ENCODE measurements at places on chromosomes 12 and 14.

GRCh38 chr14:26974965-26975364 lies 377.1 kb upstream of the NOVA1 start:
- DNase-seq, result no peak

GRCh38 chr12:56324206-56324605 lies 8.4 kb upstream of the CNPY2 start:
- no peak for DNase-seq

DNA sequence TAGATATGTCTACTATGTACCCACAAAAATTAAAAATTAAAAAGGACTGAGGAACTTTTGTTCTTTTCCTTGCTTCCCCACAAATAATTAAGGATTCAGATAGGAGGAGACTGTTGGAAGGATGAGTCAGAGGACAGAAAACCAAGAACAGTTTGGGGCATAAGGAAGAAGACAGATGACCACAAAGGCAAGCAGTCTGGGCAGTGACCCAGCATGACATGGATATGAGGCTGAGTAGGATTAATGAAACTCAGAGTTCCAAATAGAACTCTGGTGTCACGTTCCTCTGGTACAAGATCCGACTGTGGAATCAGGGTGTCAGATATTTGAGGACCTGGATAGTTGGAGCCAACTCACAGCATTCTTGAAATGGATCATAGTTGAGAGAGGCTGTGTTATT lies 89.3 kb upstream of the SLC38A4 start:
- DNase-seq, result peak; percentile 63

DNA sequence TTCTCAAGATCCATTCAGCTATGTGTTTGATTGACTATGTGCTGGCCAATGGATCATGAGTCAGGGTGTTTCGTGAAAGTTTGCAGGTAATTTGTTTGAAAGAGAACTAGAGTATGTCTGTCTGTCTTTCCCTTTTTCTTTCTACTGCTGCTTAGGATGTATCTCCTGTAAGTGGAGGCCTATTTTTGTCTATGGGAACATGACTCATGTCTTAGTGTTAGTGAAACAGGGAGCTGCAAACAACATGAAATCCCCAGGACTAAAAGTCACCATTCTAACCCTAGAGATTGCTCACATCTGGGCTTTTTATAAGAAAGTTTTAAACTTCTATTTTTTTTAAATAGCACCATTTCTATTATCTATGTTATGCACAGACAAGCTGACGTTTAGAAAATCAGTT lies 333.0 kb downstream of the CCER1 start:
- DNase-seq, result peak; percentile 20

- no peak for DNase-seq
Measured at GRCh38 chr14:32134448-32135097, 57.5 kb downstream of the ARHGAP5 start.

DNA sequence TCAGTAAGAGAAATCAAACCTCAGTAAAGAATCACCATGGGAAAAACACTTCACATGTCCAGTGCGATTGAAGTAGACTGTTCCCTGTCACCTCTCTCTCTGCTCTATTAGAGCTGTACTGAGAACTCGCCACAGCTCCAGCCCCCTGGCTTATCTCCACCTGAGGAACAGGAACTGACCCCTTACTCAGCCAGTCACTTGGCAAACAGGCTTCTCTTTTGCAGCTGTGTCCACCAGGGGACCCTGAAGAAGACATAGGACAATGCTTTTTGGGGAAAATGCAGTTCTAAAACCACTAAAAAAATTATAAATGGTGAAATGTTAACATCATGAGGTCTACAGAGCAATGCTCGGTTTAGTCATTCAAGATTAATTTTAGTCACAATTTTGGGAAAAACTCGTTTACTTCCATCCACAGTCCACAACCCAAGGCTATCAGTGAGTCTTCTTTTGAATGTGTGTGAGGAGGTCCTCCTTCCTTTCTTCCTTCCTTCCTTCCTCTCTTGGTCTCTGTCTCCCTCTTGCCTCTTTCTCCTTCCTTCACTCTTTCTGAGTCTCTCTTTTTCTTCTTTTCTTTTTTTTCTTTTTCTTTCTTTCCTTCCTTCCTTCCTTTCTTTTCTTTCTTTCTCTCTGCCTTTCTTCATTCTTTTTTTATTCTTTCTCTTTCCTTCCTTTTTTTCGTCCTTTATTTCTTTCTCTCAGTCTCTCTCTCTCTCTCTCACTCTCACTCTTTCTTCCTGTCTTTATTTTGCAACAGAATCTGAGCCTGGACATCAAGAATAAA lies 1189.5 kb upstream of the TMEM132C start:
- DNase-seq, result no peak

DNA sequence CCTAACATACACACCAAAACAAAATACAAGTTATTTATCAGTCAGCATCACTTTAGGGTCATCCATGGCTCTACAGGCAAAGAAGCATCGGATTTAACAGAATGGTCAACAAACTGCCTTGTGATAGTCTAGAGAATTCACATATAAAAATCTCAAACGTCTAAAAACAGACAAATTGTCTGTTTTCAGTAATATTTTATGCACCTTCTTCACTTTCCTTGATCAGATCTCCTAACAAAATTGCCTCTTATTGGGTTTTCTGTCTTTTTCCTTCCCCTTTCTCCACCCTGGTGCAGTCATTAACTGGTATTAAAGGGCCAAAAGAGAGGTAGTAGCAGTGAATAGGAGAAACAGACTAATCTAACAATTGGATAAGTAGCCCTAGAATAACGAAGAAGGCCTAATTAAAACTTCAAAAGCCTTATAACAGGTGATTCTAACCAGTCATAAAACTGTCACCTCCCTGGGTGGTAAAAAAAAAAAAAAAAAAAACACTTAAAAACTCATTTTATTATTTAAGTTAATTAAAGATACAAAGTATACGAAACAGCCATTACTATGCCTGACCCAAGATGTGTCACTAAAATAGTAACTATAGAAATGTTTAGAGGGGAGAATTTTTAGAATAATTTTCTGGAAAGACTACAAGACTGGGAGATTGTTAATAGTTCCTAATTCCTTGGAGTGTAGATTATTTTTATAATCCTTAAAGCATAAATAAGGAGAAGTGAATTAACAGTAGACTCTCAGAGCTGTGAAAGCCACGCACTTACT lies 1.5 kb downstream of the KIF21A start:
- no peak for DNase-seq

GRCh38 chr12:64390275-64390851 lies at the start of gene C12orf56:
C12orf56 (minus strand) TSS chr12:64390758; CDS start chr12:64390565, 193 bp downstream.
- no peak for DNase-seq

- no peak for DNase-seq
Measured at GRCh38 chr14:36942522-36943245, 229.7 kb downstream of the SLC25A21 start.

DNA sequence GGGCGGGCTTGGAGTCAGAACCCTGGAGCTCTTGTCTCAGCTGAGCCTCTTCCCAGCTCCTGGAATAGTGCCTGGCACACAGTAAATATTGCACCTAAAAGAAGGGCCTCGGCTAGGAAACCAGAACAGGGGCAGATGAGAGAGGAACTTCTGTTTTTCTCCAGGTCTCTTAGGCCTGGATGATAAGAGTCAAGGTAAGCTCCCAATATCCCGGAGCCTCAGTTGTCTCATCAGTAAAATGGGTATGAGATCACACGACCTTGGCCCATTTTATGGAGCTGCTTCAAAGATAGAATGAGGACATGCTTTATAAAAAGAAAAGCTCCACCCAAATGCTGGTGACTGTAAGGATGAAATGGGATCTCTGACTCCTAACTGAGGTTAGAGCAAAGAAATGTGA lies 202.2 kb downstream of the TTC7B start:
- no peak for DNase-seq

All from non-pigmented ciliary epithelial cell (primary cell).